ENCODE measurements at places on chromosomes 3 and 15.

DNA sequence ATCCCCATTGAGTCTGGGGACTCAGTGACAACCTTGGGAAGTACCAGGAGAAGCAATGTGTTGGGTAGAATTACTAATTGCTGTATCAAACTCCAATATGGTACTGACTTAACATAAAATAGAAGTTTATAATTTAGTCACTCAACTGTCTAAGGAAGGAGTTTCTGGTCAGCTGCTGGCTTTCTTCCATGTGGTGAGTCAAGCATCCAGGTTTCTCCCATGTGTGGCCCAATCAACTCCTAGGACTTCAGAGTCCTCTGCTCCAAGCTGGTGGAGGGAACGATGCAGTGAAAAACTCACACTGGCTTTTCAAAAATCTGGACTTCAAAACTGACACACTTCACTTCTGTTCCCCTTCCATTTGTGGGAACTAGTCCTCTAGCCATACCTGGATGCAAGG lies 25.2 kb downstream of the WNT5A start:
- peak; percentile 74 for DNase-seq

DNA sequence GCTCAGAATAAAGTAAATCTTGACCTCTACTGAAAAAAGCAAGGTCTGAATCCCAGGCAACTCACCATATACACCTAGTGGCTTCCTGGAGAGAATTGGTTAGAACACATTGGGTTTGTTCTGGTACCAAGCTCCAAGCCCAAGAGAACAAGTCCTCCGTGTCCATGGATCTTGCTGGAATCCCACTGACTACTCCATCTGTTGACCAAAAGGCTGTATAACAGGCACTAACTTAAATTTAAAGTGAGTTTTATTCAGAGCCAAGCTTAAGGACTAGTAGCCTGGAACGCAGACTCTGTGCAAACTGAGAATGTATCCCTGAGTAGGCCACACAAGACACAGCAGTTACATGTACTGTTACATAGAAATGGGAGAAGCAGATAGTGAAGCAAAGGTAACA lies 342.1 kb upstream of the LRRC3B start:
- DNase-seq = no peak

- no peak for DNase-seq
Measured at GRCh38 chr3:187456250-187456649, 88.1 kb downstream of the RTP4 start.

GRCh38 chr15:62416526-62416925 lies 251.4 kb upstream of the C2CD4B start:
- no peak for DNase-seq

DNA sequence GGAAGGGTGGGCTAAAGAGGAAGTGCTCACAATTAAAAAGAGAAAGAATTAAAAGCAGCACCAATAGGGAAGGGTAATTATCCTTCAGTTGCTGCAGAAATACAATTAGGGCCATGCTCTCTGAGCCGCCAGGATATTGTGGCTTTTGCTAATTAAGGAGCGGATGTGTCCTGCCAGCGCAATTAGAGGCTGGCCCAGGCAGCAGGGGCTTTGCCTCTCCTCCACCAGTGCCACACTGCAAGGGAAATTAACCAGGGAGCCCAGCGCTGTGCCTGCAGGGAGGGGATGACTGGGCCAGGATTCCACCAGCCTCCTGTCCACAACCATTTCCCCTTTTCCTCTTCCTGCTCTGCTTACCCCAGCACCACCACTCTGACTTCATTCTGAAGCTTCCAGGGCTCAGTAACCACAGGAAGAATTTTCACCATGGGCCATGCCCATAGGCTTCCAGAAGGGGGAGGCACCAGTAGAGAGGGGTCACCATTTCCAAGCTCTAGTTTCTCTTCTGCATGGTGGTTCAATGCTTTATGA lies 10.4 kb upstream of the AEN start:
- DNase-seq = no peak

DNA sequence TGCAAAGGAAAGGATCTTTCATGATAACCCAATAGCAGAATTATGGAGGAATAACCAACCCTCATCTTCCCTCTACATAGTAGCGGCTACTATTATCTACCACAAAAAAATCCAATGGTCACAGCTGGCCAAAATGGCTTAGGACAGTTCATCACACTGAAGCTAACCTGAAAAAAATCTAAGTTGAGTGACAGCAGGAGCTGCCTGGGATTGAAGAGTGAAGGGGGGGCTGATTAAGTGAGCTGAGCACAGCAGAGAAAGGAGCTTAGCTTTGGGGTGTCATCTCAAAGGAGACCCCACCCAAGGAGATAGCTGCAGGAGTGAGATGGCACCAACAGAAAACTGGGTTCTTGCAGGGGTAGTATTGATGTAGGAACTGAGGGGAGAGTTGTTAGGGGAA lies 33.6 kb downstream of the CCNL1 start:
- no peak for DNase-seq

- no peak for DNase-seq
Measured at GRCh38 chr15:48766196-48766595, 44.7 kb downstream of the CEP152 start.

DNA sequence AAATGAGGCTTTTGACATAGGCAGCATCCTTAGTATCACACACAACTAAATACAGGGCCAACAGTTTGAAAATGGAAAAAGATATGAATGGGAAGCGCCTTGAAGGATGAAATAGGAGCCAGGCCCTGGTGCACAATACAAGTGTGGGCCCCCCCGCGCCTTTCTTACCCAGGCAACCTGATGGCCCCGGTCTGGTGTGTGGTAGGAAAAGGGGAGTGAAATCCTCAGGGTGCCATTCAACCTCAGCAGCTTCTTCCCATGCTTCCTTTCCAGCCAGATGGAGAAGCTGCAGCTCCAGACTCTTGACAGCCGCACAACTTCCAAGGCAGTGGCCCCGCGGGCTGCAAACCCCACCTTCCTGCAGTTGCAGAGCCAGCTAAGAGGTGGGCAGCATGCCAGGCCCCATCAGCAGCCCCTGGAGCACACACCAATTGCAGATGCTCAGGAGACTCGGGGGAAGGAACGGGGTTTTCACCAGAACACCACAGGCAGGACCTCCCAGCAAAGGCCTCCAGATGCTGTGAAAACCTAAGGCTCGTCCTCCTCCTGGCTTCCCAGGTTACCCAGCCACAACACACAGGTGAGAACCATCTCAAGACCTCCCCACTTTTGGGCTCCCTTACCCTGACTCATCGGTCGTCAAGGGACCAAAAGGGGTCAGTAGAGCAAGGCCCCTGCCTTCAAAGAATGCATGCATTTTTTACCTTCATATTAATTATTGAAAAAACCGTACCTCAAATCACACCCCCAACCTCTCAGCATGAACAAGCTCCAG lies 101.6 kb downstream of the CPN2 start:
- DNase-seq = no peak

DNA sequence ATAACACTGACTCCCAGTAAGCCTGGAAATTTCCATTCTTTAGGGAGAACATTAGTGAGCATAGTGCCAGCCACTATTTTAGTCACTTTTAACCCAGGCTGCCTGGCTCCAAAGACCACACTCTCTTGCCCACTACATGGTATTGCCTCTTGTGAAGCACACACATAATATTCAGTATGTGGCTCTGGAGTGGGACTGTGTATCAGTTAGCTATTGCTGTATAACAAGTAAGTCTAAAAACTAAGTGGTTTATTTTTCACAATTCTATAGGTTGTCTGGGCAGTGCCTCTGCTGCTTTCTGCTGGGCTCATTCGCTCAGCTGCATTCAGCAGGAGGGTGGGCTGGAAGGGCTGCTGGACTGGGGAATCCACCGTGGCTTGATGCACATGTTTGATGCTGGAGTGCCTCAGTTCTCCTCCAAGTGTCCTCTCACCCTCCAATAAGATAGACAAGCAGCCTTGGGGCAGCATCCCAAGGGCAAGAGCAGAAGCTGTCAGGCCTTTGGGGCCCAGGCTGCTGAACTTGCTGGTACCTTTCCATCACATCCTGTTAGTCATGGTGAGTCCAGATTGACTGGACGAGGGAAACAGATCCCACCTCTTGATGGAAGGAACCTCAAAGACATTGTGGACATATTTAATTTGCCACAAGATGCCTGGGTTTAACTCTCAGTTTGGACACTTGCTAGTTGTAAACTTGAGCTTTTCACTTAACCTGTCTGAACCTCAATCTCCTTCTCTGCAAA lies 66.6 kb upstream of the TLE3 start:
- DNase-seq = no peak

DNA sequence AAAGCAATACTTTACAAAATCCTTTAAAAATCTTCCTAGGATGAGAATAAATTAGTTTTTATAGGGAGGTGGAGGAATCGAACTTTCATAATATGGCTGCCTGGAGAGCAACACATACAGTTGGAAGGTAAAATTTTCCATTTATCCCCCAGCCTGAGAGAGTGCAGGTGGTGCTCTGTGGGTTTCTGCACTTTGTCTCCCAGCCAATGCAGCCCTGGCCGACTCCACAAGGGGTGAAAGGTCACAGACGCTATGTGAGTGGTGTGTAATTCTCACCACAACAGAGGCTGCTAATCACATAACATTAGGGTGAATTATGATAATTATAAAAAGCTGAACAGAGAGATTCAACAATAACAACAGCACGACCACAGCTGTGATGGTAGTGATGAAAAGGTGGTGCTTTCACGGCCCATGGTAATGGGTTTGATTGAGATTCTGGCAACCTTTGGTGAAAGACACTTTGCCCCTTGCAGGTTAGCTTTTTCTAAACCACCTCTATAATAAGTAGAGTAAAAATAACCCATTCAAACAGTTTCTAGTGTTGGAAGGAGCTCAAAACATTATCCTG lies 30.1 kb upstream of the NANOGP8 start:
- peak; percentile 37 for DNase-seq

DNA sequence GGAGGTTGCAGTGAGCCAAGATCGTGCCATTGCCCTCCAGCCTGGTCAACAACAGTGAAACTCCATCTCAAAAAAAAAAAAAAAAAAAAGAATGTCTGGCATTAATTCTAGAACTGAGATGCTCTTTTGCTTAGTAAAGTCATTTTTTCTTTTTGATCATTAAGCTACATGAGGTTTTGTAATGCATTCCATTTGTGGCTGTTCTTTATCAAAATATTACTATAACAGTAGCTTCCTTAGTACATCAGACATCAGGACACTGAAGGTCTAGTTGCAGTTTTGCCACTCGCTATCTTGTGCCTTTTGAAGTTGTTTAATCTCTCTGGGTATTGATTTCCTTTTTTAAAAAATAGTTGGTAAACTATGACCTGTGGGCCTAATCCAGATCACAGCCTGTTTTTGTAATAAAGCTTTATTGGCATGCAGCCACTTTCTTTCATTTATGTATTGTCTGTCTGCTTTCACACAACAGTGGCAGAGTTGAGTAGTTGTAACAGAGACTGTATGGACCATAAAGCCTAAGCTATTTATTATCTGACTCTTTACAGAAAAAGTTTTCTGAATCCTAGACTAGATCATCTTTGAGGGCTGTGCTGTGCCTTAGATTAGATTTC lies 76.6 kb downstream of the SLC25A26 start:
- DNase-seq = no peak

DNA sequence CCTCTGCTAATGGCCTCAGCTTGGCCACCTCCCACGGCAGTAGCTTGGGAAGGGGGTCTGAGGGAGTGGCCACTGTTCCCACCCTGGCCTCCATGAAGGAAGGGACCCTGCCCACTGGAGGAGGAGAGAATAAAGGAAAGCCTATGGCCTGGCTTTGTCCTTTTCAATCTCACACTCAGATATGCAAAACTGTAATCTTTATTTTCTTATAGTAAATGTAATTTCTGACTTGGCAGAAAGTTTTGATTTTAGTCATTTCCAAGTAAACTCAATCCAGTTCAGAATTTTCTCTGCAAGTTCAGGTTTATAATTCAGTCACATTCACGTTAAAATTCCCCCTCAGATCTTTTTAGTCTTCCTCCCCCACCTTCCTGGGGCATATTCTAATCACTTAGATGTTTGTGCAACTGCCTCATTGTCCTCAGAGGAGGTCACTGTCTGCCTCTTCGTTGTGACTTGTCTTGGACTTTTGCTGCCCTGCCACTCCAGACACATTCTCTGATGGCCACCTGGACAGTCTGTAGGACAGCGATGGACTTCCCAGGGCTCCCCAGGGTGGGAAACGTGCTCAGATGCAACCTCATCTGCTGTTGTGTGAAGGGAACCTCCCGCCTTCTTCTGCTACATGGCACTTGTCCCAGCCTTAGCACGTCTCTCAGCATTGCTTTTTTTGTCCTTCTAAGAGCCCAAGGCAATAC lies 222.8 kb upstream of the TBL1XR1 start:
- no peak for DNase-seq

DNA sequence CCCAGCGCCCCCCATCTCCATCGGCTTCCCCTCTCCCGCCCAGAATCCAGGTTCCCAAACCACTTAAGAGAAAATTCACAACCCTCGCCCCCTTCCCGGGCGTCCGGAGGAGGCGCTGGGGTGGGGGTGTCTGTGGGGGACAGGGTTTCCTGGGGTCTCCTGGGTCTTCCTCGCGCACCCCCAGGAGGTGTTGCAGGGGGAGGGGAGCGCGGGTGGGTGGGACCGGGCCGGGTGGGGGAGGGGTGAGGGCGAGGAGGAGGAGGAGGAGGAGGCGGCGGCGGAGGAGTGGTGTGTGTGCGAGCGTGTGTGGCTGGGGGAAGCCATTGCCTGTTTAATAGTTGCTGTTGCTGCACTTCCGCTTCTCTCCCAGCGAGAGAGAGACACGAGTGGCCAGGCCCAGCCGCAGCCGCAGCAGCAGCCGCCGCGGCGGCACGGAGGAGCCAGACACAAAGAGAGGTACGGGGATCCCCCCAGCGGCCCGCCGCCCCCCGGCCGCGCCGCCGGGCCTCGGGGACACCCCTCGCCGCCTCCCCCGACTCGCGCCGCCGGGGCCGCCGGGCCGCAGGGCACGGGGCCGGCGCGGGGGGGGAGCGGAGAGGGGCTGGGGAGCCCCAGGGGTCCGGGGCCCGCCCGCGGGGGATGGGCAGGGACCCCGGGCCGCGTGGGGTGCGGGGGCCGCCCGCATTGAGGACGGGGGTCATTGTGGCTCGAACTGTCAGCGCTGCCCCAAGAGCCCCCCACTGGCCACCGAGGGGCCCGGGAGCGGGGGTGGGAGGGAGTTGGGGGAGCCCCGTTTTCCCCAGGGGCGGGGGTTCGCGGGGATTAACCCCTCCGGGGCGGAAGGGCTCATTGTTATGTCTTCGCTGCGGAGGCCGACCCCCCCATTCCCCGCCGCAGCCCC lies at the start of gene UBE2E1:
Gene UBE2E1, plus strand, starts transcription at position 323 of the 901 bp plus-strand sequence. CDS start 1,315 bp downstream, outside the sequence.
- DNase-seq = peak; percentile 75

DNA sequence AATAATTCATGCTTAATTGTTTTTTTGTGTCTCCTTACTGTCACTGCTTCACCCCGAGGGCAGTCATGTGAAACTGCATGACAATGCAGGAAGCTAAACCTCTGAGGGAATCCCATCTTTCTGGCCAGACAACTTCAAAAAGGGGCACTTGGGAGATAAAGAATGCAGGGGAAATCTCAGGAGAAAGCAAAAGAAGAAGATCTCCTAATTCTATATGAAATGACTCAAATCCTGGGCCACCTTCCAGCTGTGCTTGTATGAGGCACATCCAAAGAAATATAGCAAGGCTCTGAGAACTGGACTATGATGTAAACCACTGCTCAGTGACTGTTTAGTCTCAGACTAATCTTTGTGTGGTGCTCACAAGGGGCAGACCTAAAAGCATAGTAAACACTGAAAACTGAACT lies 22.6 kb upstream of the UMPS start:
- peak; percentile 72 for DNase-seq

GRCh38 chr3:146421819-146422759 lies 47.3 kb downstream of the PLSCR2 start:
- peak; percentile 85 for DNase-seq

All from HCEC 1CT (cell line).